Renal cortex interstitium (tissue), 15 donors: ENCODE measurements at places on chromosomes 4 and X.

GRCh38 chrX:97860226-97860625, 976.5 kb downstream of the RPA4 start:
- no peak for DNase-seq

DNA sequence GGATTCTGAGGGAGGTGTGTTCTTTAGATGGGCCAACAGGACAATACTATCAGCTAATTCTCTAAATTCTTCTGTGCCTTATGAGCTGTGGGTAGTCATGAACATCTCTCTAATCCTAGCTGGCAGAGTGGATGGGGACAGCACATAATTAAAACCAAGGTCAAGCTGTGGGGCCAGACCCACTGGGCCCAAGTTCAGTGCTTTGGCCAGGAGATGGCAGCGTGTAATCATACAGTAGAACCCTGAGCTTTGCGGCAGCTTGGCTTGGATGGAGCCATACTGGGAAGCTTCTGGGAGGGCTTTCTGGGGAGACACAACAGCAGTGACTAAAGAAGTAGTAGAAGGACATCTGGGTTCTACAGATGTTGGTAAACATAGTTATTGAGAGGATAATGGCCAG, 140.3 kb upstream of the CXCL13 start:
- DNase-seq: no peak

DNA sequence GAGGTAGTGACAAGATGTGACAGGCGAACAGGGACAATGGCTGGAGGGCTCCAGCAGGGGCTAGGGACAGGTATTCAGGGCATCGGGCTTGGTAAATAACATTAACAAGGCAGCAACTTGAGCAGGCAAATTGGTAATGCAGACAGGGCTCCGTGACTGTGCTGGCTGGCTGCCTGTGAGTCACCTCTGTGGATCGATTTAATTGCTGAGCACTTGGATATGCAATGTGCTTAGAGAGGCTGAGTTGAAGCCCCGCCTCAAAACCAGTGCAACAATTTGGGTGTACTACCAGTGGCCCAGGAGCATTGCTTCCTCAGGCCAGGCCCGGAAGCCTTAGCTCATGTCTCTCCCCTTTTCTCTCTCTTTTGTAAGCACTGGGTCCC, 19.5 kb downstream of the CNGA2 start:
- no peak for DNase-seq

DNA sequence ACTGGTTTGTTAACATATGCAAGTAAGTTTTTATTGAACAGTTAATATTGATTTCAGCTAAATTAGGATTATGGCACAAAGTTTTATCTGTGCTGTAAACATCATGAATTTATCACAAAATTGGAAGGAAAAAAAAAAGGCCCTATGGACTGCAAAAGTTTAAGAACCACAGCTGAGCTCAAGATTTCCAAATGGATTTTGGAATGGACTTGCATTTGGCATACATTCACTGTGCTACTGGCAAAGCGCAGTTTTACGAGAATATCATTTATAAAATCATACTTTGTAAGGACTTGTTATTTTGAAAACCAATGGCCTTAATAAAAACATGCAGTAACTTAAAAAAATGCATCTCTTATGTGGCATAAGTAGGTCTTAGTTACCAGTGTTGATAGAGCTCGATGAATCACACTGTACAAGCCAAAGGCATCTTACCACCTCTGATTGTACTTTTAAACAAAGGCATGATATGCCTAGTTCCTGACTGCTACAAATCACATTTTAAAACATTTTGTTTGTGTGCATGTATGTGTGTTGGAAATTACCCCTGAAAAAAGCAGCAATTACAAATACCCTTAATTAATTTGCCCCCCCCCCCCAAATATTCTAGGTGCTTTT, 58.6 kb downstream of the TAB3 start:
- DNase-seq: no peak

GRCh38 chrX:74421740-74422352, 553 bp downstream of the SLC16A2 start:
- DNase-seq: no peak

- no peak for DNase-seq
These were observed 260.4 kb downstream of the GALNTL6 start for GRCh38 chr4:172073590-172073989.

DNA sequence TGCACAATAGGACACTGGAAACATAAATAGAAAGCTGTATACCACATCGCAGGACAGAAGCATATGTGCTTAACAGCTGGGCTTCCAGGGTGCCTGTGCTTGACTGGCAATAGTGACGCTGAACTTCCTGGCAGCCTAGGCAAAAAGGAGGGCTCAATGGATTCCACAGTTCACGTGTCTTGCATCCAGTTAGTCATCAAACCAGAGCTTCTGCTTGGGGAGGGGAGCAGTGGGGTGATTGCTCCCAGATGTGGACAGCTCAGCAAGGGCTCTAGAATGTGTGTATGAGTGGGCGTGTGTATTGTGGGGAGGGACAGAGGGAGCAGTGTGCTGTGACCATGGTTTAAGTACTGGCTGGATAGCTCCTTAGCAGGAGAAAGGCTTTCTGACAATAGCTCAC, 2.3 kb downstream of the PRRG3 start:
- DNase-seq: no peak
